ENCODE measurements at places on chromosomes 2 and 18.

GRCh38 chr2:161165811-161166210 lies 5.6 kb downstream of the TANK start:
- DNase-seq = no peak

DNA sequence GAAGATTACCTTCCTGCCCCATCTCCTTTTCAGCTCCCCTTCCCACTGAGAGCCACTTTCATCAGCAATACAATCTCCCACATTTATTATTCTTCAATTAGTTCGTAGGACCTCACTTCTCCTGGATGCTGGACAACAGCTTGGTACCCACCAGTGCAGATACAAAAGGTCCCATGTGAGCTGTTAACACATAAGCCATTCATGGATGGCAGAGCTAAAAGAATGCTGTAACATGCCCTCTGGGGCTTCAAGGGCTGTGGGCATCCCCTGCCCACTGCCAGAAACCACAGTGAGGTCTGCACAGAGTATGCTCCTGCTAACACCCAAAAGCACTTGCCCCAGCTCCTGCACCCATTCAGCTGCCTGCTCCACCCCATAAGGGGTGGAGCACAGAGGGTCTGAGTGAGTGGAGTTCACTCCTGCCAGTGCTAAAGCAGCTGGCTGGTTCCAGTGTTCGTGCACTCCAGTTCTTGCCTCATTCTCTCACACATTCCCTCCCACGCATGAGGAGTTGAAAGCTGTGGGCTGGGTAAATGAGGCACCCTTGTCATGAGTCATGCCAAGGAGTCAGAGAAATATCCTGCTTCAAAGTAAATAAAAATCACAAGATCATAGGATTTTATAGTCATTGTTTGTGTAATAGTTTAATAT lies 305.9 kb upstream of the TMEFF2 start:
- DNase-seq = no peak

DNA sequence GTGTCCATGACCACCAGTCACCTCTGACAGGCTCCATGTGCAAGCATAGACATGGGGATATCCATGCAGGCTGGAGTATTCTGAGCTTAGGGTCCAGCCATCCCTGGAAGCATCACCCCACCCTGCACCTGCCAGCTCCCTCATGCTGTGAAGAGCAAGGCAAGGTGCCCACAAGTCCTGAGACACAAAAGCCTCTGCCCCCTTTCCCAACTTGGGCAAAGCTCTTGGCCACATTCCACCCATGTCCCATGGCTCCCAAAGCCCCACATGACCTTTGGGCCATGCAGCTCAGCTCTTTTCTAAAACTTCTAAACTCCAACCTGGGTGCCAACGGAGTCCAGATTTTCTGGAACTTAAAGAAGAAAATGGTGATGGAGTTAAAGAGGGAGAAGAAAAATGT lies 99.8 kb upstream of the SH3BP4 start:
- no peak for DNase-seq

GRCh38 chr18:72063001-72063400 lies 481.1 kb downstream of the CBLN2 start:
- DNase-seq = peak; percentile 16

DNA sequence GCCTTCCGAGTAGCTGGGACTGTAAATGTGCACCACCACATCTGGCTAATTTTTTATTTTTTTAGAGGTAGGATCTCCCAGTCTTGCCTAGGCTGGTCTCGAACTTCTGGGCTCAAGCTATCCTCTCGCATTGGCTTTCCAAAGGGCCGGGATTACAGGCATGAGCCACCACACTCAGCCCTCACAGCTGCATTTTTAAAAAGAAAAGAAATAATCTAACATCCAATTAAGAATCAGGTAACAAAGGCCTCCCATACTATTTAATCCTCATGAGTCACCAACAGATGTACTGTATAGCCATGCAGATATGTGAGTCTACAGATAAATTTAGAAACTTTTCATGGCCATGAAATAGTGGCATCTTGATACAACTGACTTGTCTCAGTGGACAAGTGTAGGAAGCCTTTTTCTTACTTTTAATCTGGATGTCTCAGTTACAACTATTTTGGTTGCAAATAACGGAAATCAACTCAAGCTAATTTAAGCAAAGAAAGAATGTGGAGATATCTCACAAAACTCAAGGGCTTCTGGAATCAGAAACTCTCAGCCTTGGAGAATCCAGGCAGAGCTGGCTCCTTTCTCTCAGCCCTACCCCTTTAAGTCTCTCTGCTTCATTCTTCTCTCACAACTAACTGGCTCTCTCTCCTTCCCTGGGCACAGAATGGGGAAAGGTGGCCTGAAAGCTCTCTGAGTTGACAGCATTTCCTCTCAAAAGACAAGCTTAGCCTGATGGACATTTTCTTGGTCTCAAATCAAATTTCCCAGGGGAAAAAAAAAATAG lies 12.8 kb upstream of the PPM1B start:
- no peak for DNase-seq

All from NCI-H146 (cell line).